Amniotic stem cell (primary cell): ENCODE measurements at places on chromosomes 6 and 20.

DNA sequence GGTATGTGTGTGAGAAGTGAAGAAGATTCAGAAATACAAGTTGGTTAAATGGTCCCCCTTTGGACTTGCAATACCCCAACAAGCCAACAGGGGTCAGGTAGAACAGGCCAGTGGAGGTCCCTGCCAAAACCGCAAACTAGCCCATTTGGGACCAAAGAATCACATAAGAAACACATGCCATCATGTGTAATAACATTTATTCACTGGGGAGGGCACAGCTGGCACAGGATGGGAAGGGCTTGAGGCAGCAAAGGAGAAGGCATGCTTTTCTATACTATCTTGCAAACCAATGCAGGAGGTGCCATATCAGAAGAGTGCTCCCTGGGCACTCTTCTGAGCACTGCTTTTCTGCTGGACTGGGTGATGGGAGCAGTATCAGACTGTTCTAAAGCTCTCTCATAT, 116.1 kb upstream of the TRAF3IP2 start:
- no peak for DNase-seq

- no peak for DNase-seq
These were observed 19.5 kb downstream of the CPXM1 start for GRCh38 chr20:2780948-2781347.

- DNase-seq = no peak
These were observed 90.8 kb downstream of the GJA1 start for GRCh38 chr6:121526282-121526681.

GRCh38 chr20:24359321-24360027, 110.0 kb upstream of the SYNDIG1 start:
- DNase-seq = no peak

DNA sequence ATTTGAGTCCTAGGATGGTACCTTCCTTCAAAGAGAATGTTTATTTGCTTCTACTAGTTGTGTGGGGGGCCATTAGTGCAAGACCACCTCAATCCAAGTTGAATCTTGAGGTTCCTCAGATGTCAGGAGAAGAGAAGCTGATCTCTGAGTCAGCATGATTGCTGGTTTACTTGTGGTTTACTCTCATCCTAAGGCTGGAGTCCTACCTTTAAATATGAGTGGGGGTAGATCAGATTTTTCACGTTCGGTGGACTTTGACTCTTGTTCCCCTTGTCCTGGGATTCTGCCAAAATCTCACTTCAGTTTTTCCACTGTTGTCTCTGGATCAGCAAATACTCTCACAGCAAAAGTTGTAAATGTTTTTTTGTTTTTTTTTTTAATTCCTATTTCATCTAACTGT, 84.6 kb upstream of the F13A1 start:
- no peak for DNase-seq

- DNase-seq = no peak
These were observed 27.2 kb upstream of the ADGRG6 start for GRCh38 chr6:142274656-142275055.

DNA sequence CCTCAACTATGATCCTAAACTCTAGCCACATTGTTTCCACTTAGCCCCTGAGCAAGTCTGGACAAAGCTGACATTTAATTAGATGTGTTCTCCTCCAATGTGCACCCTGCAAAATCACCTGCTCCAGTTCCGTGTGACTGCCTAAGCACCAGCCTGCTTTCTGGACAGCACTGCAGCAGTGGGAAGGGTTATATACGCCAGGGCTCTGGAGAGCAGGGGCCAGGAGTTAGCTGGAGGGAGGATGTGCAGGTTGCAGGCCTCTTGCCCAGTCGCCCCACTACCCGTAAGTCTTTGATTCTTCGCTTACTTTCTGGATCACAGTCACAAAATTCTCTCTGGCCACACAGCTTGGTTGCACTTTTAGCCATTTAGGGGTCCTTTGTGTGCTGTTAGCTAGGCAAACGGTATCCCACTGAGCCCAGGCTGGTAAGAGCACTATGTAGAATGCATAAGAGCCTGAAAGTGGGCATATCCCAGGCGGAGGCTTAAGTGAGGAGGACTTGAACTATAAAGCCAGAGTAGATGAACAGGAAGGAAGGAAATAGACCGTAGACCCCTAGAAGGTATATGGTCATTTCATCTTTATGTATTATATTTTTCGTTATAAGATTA, 10.7 kb upstream of the PLEKHG1 start:
- DNase-seq = no peak

DNA sequence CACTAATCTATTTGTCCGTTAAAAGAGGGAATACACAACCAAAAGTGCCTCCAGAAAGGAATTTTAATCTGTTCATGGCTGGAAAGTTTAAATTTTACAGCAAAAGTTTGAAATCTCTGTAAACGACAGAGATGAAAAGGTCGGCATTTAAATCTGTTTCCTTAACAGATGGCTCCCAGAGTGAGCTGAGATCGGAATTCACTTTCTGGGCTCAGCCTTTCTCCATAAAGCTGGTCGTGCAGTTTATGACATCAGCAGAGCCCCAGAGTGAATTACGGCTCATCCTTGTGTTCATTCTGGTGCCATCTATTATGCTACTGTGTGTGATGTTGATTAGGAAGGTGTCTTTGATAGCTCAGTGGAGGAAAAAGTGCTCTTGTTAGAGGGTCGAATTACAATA, 117.6 kb upstream of the ZFP64 start:
- no peak for DNase-seq

DNA sequence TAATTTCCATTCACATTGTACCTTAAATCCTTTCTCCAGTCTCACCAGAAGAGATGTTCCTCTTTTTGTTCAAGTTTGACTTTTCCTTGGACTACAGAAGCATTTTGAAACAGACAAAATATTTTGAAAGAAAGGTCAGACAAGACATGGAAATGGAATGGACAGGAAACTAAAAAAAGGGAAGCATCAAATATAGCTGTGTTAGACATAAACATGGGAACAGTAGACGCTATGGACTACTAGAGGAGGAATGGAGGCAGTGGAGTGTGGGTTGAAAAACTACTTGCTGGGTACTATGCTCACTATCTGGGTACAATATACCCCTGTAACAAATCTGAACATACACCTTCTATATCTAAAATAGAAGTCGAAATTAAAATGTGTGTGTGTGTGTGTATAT, 4.1 kb upstream of the FAM135A start:
- no peak for DNase-seq

DNA sequence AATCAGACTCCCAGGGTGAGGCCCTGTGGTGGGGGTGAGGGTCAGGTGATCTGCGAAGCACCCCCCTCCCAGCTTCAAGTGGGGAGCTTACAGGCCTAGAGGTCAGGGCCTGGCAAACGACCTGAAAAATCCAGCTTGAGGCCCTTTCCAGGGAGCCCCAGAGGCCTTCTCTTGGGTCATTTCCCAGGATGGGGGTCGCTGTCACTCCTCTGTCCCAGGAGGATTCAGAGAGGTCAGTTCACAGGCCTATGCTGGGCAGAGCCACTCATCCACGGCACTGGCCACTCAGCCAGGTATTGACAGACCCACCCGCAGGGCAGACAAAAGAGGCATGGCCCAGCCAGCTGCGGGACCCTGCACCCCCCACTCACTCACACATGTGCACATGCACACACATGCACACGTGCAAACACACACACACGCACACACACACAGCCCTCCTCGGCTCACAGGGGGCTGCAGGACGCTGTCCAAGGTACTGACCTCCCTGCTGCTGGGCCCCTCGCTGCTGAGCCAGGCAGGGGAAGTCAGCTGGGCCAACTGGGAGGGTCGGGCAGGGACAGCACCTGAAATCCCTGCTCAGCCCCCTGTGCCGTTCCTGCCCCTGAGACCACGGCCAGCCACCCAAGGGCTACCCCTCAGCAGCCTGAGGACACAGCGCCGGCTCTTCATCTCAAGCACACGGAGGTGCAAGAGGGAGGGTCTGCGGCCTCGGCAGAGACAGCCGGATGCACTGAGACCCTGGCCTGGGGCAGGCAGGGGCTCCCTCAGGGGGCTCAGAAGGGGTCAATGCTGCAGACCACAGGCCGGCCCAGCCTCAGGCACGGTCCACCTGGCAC, 113.8 kb downstream of the TAF4 start:
- DNase-seq = no peak

GRCh38 chr20:22611636-22612035, 27.3 kb upstream of the FOXA2 start:
- no peak for DNase-seq

DNA sequence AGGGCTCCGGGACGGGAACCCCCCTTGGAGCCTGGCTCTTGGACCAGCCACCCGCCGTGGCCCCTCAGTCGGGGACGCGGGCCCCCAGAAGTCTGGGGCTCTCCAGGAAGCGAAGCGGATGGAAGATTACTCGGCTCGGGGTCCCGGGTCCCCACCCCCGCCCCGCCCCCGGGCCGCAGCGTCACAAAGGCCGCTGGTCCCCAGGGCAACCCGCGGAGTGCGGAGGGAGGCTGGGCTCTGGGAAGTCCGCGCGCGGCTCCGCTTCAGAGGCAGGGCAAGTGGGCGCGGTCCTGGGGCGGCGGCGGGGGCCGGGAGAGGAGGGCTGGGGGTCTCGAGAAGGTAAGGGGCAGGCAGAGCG, at the start of gene FNDC11:
Gene FNDC11, plus strand, starts transcription at position 227 of the 358 bp plus-strand sequence. CDS start 1,505 bp downstream, outside the sequence.
- no peak for DNase-seq

DNA sequence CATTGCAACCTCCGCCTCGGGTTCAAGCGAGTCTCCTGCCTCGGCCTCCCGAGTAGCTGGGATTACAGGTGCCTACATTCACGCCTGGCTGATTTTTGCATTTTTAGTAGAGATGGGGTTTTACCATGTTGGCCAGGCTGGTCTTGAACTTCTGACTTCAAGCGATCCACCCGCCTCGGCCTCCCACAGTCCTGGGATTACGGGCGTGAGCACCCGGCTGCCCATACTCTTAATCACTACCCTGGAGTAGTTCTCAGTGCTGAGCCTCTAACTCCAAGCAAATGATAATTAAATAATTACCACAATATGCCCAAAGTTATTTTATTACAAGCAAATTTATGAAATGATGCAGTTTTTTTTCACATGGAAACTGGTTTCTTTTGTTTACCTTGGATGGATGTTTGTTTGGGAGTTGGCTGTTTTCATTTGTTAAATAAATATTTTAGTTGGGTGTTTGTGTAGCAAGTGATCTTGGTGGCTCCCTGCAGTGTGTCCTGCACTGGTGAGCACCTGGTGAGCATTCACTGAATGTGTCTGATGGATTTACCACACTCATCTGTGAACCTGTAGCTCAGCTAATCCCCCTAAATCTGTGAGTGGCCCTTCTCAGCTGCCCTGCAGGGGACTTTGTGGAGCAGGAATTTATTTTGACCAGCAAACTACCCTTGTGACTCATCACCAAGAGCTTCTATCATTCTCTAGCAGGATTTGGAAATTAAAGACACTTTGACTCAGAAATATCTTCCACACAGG, 36.9 kb downstream of the UTRN start:
- DNase-seq = no peak

DNA sequence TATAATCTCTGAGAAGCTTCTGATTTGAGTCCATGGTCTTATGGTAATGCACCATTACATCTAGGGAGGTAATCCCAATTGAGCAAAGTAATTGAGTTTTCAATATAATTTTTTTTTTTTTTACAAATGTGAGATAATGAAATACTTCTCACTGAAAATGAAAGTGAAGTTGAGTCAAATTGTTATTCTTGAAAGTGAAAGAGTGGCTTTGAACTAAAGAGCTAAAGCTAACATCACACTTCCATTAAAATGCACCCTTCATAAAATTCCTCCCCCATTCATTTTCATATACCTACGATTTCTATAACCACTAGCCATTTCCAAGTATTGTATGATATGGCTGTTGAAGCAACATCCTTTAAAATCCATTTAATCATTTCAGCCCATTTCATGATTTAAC, 149.1 kb upstream of the IMPG1 start:
- DNase-seq = no peak

- no peak for DNase-seq
These were observed 49.4 kb downstream of the CTCFL start for GRCh38 chr20:57475388-57476083.

GRCh38 chr20:32325706-32326503, 32.2 kb upstream of the ASXL1 start:
- DNase-seq = peak; percentile 21

DNA sequence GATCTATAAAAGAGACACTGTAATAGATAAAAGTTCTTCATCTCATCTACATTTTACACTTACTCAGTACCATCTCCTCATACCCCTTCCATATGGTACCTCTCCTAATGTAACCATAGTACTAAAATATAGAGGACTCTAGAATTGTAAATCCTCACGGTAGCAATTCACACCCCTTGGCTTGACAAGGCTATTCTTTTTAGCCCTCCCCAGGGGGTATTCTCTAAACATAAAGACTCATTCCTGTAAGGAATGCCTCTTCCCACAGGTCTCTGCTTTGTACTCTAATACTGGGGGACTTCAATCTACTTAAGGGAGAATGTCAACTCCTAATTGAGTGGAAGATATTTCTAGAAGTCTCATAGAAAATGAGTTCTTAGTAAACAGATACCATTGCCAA, 85.9 kb downstream of the VIP start:
- no peak for DNase-seq
